Panc1 (cell line): ENCODE measurements at places on chromosomes 6 and 20. TPM values are rescaled to one million over a fixed set of nuclear protein-coding genes. Genes with fewer than 3 reads are reported as not detected.

Gene CST5
- total RNA-seq = not detected

Gene TREM1
- total RNA-seq = not detected

- H3K4me1 ChIP-seq = peaks cover 4% of the 10 kb centered on the region; the same call in 1 of the 2 replicates
- no peaks in the 10 kb centered on the region for H3K27me3 ChIP-seq
- no peak overlapping the region for H3K4me3 ChIP-seq
- DNase-seq = no peak
- no peak overlapping the region for H3K27ac ChIP-seq
These were observed 66.1 kb upstream of the NOX3 start for GRCh38 chr6:155521719-155522118.

DNA sequence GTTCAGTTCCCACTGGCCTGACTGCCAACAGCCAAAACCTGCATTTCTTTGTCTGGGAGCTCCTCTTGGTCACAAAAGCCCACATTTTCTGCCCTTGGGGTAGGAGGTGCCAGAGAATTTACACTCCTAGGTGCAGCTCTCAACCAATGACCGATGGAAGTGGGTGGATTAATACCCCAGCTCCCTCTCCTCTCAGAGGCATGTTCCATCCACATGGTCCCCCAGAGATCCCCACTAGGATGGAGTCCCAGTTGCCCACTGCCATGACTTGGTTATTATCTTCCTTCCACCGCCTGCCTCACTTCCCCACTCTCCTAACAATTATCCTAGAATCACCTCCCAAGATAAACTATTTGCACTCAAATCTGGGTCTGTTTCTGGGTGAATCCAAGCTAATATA is 111.1 kb upstream of the RIN2 start:
- no peak overlapping the region for H3K4me3 ChIP-seq
- no peaks in the 10 kb centered on the region for H3K4me1 ChIP-seq
- DNase-seq = no peak
- H3K27ac ChIP-seq = no peak overlapping the region
- H3K27me3 ChIP-seq = peaks cover 11% of the 10 kb centered on the region

Gene LY6G6F
- total RNA-seq = not detected
